Brain pericyte (primary cell): ENCODE measurements at places on chromosomes 1 and 21.
A peak's percentile ranks its signal among the peaks of the same experiment; 100 is the strongest.

- DNase-seq: no peak
Observed at GRCh38 chr1:160083968-160084770, 2.8 kb downstream of the KCNJ9 start.

GRCh38 chr1:20883766-20884165 lies 96.7 kb upstream of the HP1BP3 start:
- DNase-seq: no peak

GRCh38 chr1:178451529-178451928 lies 45.2 kb downstream of the CLEC20A start:
- DNase-seq: no peak

GRCh38 chr1:147201276-147201675 lies 23.9 kb downstream of the FMO5 start:
- DNase-seq: no peak

DNA sequence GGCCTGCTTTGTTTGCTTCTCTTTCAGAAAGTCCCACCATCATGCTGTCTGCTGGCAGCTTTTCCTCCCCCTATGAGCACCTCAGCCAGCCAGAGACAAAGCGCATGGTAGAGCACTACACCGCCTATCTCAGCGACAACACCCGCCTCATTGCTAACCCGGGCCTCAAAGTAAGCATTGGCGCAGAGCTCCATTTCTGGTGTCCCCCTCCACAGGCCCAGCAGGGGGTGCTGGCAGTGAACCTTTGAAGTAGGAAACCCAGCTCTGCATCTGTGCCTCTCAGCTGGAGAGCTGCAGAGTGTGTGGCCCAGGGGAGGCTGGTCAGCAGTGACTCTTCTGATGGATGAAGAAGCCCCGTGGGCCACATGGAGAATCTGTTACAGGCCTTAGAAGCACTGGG lies 81.2 kb upstream of the RAVER2 start:
- DNase-seq: no peak

GRCh38 chr1:110155878-110156522 lies 5.7 kb downstream of the SLC6A17 start:
- DNase-seq: no peak

DNA sequence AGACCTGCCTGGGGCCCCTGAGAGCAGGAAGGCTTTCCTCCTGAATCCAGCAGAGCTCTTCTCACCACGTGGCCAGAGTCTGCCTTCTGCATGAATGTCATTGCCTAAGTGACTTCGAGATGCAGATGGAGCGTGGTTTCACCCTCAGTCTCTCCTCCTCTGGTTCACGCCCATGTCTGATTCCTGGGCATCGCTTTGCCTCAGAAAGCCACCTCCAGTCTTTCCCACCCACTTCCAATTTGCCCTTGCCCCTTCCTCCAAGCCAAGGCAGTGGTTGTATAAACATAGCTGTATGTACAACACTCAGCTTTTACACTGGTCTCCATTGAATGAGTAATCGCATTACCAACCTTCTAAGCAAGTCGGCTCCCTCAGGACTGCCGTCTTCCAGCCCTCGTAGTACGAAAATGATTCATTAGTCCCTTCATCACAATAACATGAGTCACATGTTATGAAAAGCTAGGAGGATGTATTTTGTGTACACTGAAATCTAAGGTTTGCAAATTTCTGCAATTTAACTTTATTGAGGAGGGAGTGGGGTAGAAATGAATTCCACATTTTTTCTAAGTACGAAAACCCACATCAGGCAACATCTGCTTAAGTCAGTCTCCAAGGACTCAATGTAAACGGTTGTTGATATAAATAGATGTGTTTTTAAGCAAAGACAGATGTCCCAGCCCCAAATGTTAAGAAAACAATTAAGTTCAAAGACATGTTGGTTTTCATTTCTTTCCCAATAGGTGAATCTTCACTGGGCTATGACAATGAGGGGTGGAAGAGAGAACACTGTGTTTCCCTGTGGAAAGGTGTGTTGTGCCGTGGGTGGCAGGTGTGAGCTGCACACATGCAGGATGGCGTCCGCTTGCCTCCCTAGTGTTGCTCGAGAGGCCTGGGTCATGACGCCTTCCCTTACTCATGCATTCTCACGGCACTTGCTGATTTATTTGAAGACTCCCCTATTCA lies 32.3 kb upstream of the ETS2 start:
- peak; percentile 88 for DNase-seq
